ENCODE measurements at places on chromosomes 12 and 14. TPM values are rescaled to one million over a fixed set of nuclear protein-coding genes. Genes with fewer than 3 reads are reported as not detected.

The PTPN21 gene
- 21.4 TPM for total RNA-seq

The ASB2 gene
- 0.60 TPM for total RNA-seq

The NELL2 gene
- total RNA-seq = 10.4 TPM

The SLC39A5 gene
- total RNA-seq = 23.0 TPM

The ADCK1 gene
- 6.9 TPM for total RNA-seq

The MGP gene
- 5.4 TPM for total RNA-seq

The ANO4 gene
- total RNA-seq = 7.3 TPM

The FZD10 gene
- 17.7 TPM for total RNA-seq

The RFX4 gene
- total RNA-seq = 25.4 TPM

The LMO3 gene
- 4.1 TPM for total RNA-seq

The HRK gene
- 1.9 TPM for total RNA-seq

DNA sequence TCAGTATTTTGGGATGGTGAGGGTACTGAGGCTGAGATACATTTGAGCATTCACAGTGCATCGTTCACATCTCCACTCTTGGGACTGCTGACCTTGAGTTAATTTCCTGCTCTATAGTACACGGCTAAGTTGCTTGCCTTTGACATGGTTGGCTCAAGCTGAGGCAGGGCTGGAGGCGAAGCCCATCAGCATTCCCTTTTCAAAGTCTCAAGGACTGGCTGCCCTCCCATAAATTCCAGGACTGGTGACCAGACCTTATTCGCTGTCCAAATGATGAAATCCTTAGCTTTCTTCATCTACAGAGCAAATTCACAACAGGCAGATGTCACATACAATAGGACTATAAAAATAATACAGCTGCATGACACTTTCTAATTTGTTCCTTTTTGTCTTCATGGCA, 85.9 kb downstream of the SSPN start:
- DNase-seq = no peak

- no peak for DNase-seq
These were observed 20.9 kb downstream of the ACVR1B start for GRCh38 chr12:51972422-51972812.

GRCh38 chr12:121427556-121428050, 27.7 kb downstream of the RNF34 start:
- no peak for DNase-seq

DNA sequence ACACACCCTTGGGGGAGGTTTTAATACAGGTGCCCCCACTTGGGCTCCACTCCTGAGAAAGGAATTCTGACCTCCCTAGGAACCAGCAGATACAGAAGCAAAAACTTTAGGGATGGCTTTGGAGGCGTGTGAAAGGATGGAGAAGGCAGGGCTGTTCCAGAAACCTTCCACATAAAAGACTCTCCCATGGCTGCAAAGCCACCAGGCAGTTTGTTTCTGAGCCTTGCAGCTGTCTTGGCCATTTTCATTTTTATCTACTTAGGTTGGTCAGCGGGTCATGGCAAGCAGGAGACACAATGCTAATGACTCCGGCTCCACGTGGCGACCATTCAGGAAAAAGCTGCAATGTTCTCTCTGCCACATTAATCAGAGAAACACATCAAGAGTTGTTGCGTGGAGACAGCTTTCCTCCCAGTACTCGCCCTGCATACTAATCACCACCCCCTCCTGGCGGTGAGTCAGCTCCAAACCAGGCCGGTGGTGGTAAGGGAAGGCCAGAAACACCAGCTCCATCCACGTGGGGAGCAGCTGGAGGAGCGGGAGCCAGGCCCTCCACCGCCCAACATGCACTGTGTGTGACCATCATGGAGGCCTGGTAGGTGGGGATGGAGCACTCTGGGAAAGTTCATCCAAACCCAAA, 30.9 kb upstream of the IRF2BPL start:
- DNase-seq = no peak

GRCh38 chr12:14982562-14982961, 9.7 kb downstream of the PDE6H start:
- no peak for DNase-seq

DNA sequence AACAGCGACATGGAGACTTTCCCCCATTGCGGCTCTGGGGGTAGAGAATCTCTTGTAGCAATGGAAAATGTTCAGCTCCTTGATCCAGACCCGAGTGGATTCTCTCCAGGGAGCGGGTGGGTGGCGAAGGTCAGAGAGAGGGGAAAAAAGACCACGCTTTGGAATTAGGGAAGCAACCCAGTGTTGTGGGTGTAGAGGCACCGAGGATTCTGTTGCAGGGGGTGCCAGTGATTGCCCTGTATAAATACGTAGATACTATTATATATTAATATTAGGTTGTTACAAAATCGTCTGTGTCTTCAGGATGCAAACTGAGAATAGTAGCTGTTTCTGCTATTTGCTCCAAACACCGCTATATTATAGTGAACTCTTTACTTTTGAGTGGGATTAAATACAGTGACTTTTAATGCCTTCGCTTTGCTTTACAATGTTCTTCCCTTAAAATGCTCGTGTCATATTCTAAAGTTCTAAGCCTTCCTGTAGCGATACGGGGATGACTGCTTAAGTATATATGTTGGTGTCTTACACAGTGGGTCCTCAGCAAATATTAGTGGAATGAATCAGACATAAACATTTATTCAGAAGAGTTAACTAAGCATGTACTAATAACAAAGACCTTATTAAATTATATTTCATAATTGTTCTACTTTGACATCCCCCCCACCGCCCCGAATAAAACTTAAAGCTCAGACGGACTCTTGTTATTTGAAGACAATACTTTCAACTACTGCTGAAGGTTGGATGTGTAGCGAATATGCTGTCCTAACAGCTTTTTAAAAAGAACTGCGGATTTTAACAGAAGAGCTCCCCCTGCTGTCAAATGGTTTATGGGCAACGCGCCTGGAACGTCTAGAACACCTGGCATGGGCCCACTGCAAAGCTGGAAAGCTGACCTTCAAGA, 136.4 kb upstream of the KRAS start:
- no peak for DNase-seq

DNA sequence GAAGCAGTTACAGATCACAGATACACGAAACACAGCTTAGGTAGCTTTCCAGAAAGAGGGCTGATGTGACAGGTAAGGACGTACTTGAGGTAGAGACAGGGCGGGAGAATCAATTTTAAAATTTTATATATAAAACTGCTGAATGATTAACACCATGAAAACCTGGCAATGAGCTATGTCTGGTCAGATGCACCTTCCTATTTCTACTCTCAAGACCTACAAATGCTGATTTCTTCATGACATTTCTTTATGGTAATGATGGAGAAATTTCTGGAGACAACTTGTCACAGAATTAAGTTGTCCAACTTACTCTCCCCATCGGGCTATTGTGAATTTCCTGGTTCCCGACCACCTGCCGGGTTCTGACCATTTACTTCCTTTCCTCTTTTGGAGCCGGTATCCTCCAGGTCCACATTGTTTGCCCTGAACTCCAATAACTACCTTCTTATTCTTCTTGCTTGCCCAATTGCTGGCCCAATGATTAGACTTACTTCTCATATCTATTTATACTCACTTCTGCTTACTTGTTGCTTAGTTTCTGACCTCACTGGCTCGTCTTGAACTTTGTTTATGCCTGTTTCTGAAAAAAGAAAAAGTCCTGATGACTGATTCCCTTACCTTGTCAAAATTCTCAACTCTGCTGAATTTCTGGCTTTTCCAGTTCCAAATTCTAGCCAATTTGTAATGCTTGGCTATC, 12.8 kb upstream of the ATP2B1 start:
- no peak for DNase-seq

DNA sequence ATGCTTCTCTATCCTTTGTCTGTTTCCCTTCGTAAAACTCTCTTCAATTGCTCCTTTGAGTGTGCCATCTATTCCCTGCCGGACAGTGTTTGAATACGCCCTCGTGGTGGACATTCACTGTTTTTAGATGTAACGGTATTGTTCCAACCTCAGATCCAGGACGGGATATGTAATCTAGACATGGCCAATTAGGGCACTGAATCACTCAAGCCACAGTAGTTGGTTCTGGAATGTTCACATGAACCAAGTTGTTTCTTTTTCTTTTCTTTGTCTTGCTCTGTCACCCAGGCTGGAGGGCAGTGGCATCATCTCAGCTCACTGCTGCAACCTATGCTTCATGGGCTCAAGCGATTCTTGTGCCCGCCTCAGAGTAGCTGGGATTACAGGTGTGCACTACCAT, 204.2 kb upstream of the PLXNC1 start:
- DNase-seq = no peak

GRCh38 chr12:24996820-24997219, 47.9 kb upstream of the BCAT1 start:
- no peak for DNase-seq

DNA sequence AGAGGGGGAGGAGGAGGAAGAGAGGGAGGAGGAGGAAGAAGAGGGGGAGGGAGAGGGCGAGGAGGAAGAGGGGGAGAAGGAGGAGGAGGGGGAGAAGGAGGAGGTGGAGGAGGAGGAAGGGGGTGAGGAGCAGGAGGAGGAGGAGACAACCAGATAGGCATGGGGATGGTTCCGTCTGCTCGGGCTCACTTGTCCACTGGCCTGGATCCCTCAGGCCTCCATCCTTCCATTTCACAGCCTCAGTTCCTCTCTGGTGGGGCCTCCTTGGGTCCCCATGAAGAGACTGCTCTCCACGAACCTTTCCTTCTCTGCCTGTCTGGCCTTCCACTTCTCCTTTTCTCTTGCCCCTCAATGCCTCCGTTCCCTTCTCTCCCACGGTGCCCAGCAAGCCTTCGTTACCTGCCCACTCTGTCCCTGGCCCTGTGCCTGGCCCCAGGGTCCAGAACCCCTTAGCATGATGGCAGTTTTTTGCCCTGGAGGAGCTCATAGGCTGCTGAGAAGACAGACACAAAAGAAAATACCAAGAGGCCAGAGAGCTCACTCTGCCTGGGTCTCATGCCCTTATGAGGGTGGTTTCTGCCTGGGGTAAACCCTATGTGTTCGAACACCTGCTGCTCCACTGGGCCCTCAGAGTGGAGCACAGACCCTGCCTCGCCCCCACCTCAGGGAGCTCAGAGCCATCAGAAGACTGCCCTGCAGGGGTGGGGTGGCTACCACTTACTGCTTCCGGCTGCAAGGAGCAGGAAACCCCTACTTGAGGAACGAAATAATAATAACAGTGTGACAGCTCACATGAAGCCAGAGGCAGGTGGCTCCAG, 11.7 kb upstream of the CACNA2D4 start:
- DNase-seq = peak; percentile 45

DNA sequence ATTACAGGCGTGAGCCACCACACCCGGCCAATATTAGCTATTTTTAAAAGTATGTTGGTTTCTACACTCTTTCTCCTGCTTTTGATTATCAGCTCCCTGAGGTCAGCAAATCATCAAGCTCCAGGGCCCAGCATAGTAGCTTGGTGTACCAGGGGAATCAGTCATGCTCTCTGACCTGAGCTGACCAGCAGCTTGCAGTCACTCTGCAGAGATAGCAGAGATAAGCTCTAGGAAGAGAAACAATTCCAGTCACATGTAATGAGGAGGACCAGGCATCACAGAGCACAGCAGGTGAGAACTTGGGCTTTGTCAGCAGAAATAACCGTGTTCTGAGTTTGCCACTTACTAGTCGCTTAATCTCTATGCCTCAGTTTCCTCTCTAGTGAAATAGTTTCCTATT, 8.5 kb downstream of the PLEKHD1 start:
- DNase-seq = no peak

DNA sequence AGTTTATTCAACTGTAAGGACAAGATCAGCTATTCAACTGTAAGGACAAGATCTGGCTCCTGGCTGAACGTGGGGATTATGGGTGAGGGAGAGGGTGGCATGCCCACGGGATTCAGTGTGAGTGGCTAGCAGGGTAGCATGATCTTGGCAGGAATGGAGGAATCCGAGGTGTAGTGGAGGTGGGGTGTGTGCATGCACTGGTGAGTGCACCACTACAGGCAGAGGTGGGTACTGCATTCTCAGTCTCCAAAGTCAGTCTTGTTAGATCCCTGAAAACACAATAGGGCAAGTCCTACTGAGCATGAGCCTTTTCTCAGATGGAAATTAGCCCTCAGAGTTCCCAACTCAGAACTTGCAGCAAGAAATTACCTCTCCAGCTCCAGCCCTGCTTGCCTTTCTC, 32.2 kb upstream of the DCD start:
- no peak for DNase-seq

DNA sequence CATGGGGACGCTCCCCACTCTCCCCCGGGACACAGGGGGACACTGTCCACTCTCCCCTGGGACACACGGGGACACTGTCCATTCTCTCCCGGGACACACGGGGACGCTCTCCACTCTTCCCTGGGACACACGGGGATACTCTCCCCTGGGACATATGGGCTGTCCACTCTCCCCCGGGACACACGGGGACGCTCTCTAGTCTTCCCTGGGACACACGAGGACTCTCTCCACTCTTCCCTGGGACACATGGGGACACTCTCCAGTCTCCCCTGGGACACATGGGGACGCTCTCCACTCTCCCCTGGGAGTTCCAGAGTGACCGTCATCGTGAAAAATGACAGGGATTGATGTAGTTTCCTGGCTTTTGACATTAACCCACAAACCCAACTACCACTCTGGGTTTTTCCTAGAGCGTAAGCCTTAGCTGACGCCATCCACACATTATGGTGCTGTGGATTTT, 3.0 kb upstream of the P2RX2 start:
- DNase-seq = no peak

Data from type B pancreatic cell (in vitro differentiated cells).